ENCODE measurements at places on chromosomes 6 and 20.

- DNase-seq: peak; percentile 67
Observed at GRCh38 chr20:9617940-9618339, 103.5 kb downstream of the LAMP5 start.

DNA sequence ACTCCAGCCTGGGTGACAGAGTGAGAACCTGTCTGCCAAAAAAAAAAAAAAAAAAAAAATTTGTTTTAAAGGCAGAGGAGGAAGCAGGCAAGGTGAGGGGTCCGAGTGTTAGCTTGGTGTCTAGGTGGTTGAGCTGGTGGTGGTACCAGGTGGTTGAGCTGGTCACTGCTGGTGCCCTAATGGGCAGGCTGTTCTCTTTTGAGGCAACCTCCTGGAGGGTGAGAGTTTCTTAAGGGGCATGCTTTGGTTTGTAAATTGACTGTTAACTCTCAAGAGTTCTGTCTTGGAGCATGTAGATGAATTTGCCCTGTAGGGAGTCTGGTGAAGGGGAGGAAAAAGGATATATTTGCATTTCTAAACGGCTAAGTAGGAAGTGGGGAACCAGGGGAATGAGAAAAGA lies 52.7 kb downstream of the BANF2 start:
- DNase-seq: no peak

DNA sequence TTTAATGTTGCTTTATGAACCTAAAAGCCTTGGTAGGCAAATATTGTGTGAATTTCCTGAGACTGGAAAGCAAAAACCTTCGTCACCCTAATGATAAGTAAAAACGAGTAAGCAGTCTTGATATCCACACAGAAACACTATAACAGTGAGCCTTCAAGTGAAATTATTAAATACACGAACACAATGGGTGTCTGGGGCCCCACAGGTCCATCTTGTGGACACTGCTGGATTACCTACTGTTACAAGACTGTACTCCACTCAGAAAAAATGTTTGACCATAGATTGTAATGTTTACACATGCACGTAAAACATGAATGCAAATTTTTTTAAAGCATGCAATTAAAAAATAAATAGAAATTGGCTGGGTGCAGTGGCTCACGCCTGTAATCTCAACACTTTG lies 466.9 kb downstream of the CD83 start:
- DNase-seq: peak; percentile 55

GRCh38 chr20:33674294-33675135 lies at the start of gene NECAB3:
Gene NECAB3 (minus strand): TSS chr20:33674428. CDS start chr20:33674352, 76 bp downstream.
- DNase-seq: peak; percentile 54

DNA sequence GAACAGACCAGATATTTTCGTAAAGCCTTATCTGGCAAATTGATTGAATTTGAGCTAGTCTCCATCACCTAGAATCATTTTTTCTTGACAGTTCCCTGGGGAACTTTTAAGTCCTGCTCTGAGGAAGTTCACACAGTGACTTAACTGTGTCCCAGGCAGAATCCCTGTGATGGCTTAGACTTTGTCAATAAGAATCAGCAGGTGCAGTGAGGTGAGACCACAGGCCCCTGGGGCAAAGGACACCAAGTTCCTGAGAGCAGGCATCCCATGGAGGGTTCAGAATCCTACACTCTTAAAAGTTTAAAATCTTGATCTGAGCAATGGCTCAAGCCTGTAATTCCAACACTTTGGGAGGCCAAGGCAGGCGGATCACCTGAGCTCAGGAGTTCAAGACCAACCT lies 13.0 kb downstream of the KIF16B start:
- DNase-seq: no peak

- DNase-seq: no peak
Observed at GRCh38 chr6:165183071-165183470, 126.3 kb downstream of the C6orf118 start.

DNA sequence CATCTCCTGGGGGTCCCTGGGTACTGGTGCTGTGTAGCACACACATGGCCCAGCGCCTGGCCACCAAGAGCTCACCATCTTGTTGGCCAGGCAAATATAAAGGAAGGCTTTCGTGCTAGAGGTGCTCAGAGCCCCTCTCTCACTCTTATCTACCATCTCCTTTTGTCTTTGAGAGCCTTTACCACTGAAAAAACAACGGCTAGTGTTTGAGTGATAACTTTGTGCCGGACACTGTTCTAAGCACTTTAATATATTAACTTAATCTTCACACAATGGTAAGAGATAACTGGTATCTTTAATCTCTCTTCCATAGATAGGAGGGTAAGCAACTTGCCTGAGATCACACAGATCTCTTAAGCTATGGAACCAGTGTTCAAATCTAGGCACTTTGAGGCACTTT lies 21.5 kb upstream of the ARHGAP18 start:
- no peak for DNase-seq

DNA sequence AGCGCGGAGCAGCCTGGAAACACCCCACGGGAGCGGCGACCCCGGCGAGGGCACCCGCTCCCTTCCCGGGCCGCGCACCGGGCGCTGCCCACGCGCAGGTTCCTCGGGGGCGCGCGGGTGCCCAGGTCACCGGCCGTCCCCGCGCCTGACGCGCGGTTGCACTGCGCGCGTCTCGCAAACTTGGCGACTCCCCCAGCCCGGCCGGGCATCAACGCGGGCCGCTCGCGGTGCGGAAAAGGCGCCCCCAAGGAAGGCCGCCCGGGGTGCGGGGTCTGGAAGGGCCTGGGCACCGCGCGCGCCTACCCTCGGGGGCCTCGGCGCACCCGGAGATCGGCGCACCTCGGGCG lies 555 bp upstream of the ZBTB46 start:
- no peak for DNase-seq

GRCh38 chr6:165453395-165453794 lies 144.0 kb upstream of the C6orf118 start:
- no peak for DNase-seq

DNA sequence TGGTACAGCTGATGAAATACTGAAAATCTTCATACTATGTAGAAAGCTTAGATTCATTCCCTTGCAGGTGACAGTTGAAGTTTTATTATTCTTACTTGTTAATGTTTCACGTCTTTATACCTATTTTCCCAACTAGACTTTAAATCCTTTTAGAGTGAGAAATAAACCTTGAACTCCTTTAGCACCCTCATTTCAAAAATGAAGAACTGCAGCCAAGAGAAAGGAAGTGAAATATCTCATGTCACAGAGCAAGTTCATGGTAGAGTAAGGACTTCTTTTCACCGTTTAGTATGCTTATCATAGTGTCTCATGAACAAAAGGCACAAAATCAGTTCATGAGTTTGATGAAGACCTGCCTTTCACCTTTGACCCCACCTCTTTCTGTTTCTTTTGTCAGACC lies 38.5 kb downstream of the ORC3 start:
- DNase-seq: no peak

GRCh38 chr20:31496761-31497295 lies 17.4 kb upstream of the HM13 start:
- peak; percentile 58 for DNase-seq

DNA sequence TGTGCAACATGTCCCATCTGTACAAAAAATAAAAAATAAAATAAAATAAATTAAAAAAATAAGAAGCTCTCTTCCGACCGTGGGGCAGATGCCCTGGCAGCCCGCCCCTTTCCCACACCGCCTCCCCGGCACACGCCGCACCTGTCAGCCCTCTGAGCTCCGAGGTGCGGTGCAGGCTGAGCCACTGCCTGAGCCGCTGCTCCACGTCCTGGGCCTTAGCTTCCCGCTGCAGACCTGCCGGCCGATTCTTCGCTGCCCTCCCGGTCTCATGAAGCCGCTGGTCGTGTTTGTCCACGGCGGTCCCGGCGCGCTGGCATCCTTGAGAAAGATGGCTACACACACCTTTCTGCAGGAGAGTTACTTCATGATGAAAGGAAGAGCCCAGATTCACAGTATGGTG lies 10.7 kb upstream of the CLPSL2 start:
- DNase-seq: no peak

DNA sequence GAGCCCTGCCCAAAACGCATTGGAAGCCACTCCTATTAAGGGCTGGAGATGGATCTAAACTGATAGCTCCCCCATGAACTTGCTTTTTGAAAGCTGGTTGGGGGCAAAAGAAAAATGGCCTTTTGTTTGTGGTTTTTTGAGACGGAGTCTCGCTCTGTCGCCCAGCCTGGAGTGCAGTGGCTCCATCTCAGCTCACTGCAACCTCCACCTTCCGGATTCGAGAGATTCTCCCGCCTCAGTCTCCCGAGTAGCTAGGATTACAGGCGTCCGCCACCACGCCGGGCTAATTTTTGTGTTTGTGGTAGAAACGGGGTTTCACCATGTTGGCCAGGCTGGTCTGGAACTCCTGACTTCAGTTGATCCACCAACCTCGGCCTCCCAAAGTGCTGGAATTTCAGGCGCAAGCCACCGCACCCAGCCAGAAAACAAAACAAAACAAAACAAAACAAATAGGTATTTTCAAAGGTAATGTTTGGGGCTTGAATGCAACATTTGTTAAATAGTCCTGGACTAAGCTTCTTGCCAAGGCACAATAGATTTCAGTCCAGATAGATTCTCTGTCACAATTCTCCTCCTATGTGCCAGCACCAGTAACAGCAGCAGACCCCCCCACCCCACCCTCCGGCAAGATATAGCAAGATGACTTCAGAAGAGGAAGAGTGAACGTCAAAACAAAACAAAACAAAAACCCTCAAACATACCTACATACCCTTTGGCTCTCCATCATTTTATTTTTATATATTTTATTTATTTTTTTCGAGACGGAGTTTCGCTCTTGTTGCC lies 26.5 kb upstream of the ABT1 start:
- DNase-seq: no peak

DNA sequence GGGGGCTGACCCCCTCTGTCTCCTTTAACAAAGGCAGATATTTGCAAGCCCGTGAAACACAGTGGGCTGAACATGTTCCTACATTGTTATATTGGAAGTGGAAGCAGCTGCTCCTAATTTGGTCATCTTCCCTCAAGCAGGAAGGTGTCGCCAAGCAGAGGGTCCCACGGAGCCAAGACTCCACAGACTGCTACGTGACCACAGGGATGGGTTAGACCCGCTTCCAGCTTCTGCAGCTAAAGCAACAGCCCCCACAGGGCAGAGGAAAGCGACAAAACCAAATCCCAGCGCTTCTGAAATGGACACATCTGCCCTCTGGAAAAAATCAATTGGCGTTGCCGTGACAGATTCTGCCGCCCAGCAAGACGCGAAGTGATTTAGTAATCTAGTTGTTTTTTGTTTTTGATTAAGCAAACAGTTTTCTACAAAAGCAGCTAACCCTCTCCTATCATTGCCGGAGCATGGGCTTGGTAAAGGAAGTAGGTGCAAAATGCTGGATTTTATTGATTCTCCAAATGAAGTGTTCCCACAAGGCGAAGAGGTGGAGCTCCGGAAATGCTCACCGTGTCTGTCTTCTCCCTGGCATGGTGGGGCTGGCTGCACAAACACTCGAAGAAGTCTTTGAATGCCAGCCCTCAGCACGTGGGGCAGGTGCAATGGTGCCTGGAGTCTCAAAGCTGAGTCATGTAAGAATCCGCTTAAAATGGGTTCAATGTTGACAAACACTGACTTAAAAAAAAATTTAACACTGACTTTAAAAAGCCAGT lies 79.4 kb upstream of the FRMD1 start:
- peak; percentile 9 for DNase-seq

DNA sequence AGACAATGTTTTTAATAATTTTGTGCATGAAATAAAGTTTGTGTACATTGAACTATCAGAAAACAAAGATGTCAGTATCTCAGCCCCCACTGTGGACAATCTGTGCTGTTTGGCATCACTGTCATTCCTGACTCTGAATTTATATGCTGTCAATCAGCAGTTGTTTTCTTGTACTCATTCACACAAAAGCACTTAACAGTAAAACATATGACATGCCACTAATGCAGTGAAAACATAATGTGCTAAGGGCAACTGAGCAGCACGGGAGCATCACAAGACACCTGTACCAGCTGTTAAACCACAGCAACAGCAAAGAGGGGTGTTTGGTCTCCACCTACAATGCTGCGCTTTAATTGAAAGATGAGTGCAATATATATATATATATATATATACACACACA lies 647.8 kb upstream of the SLC35B3 start:
- DNase-seq: no peak

GRCh38 chr6:101294051-101294638 lies 99.4 kb upstream of the GRIK2 start:
- no peak for DNase-seq

- no peak for DNase-seq
Observed at GRCh38 chr6:31114970-31115849, 610 bp downstream of the PSORS1C1 start.

DNA sequence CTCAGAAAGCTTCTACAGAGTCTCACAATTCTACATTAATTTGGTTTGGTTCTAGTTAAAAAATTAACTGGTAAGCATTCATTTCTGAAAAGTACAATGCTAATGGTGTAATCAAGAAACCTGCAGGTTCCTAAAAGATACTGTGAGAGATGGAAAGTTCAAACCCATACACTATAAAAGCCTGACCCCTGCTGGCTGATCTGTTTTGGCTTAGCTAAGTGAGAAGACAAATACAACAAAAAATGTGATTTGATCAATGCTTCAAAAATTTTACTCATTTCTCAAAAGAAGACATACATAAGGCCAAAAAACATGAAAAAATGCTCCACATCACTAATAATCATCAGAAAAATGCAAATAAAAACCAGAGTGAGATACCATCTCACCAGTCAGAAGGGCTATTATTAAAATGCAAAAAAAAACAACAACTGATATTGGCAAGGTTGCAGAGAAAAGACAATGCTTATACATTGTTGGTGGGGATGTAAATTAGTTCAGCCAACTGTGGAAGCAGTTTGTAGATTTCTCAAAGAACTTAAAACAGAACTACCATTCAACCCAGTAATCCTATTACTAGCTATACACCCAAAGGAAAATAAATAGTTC lies 102.8 kb downstream of the MOXD1 start:
- peak; percentile 7 for DNase-seq

GRCh38 chr6:116456927-116457326 lies 4.2 kb upstream of the CALHM6 start:
- DNase-seq: no peak

GRCh38 chr6:107712237-107712664 lies 111.9 kb downstream of the SCML4 start:
- DNase-seq: no peak

GRCh38 chr6:72824833-72825232 lies 203.0 kb downstream of the KCNQ5 start:
- no peak for DNase-seq

GRCh38 chr6:129510950-129511349 lies 199.0 kb downstream of the ARHGAP18 start:
- DNase-seq: no peak

- DNase-seq: no peak
Observed at GRCh38 chr6:3088446-3088845, 20.2 kb downstream of the RIPK1 start.

GRCh38 chr6:73231986-73232391 lies 6.7 kb upstream of the KHDC1L start:
- DNase-seq: no peak

- DNase-seq: no peak
Observed at GRCh38 chr20:7262803-7263202, 495.3 kb downstream of the BMP2 start.

GRCh38 chr20:20710443-20711315 lies 1.8 kb downstream of the RALGAPA2 start:
- DNase-seq: no peak

GRCh38 chr6:30481211-30481964 lies 7.9 kb upstream of the HLA-E start:
- no peak for DNase-seq

Measured in COR-L47 (cell line).